ENCODE measurements at places on chromosomes 2 and 18. TPM values are rescaled to one million over a fixed set of nuclear protein-coding genes. Genes with fewer than 3 reads are reported as not detected.

The CDC42EP3 gene
- 28.9 TPM for total RNA-seq

The CCL20 gene
- total RNA-seq, result 21.9 TPM

The PLB1 gene
- total RNA-seq, result 1.9 TPM

The SLC16A14 gene
- 0.37 TPM for total RNA-seq

The LYPD6 gene
- not detected for total RNA-seq

The MEP1B gene
- total RNA-seq, result not detected

The MTLN gene
- 43.0 TPM for total RNA-seq

The MYO3B gene
- total RNA-seq, result 3.8 TPM

The D2HGDH gene
- total RNA-seq, result 24.0 TPM

The PIAS2 gene
- 23.4 TPM for total RNA-seq

The RNU2-63P gene
- 11.0 TPM for total RNA-seq

The REEP1 gene
- total RNA-seq, result 0.63 TPM

The KRTCAP3 gene
- 14.6 TPM for total RNA-seq

The ACOXL gene
- 0.19 TPM for total RNA-seq

The ELAC1 gene
- total RNA-seq, result 9.4 TPM

The BOLL gene
- 0.10 TPM for total RNA-seq

The REG3A gene
- total RNA-seq, result not detected

The BZW1 gene
- total RNA-seq, result 495 TPM

The GAREM2 gene
- 1.4 TPM for total RNA-seq

The OTOS gene
- total RNA-seq, result not detected

The SNRPD1 gene
- total RNA-seq, result 82.9 TPM

The TUBB8B gene
- not detected for total RNA-seq

The ANKRD44 gene
- total RNA-seq, result 114 TPM

The EVX2 gene
- total RNA-seq, result not detected

The GNLY gene
- total RNA-seq, result 23.8 TPM

The CLEC4F gene
- total RNA-seq, result not detected

The HMSD gene
- total RNA-seq, result 68.8 TPM

The CRYBA2 gene
- total RNA-seq, result not detected

The SOX11 gene
- total RNA-seq, result not detected

The FSIP2 gene
- 0.14 TPM for total RNA-seq

The GPR55 gene
- 6.8 TPM for total RNA-seq

The CXCR1 gene
- total RNA-seq, result not detected

The ALKAL2 gene
- 0.36 TPM for total RNA-seq

The SPATA3 gene
- 1.9 TPM for total RNA-seq

The CTIF gene
- 4.7 TPM for total RNA-seq
